ENCODE measurements at places on chromosomes 5 and 9.

- DNase-seq = no peak
Measured at GRCh38 chr9:90772386-90772785, 29.2 kb upstream of the SYK start.

GRCh38 chr9:104927912-104928740, at the start of gene ABCA1:
Gene ABCA1 (minus strand): TSS chr9:104928155. CDS start chr9:104903679, 24,476 bp downstream.
- DNase-seq = peak; percentile 52

GRCh38 chr5:34717426-34718327, 61.5 kb downstream of the RAI14 start:
- DNase-seq = no peak

GRCh38 chr5:43638107-43638506, 35.1 kb downstream of the NNT start:
- DNase-seq = no peak

DNA sequence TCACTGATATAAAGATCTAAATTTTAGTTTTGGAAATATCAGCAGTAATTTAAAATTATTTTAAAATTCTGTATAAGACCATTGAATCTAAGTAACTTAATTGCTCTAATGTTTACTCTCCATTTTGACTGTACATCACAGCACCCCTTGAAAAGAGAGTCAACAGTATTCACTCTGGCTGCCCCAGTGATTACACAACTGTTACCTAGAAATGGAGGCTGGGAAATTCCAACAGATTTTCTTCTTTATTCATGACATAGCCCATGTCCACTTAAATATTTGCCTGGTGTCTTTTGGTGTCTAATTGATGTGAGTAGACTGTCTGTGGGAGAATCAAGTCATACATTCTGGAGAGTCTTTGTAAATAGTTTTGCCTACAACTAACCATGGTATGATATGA, 301.8 kb upstream of the CDH6 start:
- no peak for DNase-seq
